ENCODE measurements at places on chromosomes 16 and 17.
A peak's percentile ranks its signal among the peaks of the same experiment; 100 is the strongest.

- no peak for DNase-seq
Observed at GRCh38 chr17:49741692-49742076, 22.2 kb downstream of the FAM117A start.

DNA sequence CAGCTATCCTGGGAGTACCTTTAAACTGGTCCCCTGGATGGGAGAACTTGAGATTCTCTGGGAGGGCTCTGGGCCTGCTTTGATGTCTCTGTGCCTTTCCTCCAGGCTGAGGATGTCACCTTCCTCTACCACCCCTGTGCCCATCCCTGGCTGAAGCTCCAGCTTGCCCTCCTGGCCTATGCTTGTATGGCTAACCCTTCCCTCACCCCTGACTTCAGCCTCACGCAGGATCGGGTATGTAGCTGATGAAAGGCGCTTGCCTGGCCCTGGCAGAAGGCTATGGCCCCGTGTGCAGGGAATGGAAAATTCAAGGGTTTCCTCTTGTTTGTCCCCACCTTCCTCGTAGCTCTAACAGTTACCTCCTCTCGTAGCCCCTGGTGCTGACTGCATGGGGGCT lies 3.0 kb downstream of the TP53I13 start:
- no peak for DNase-seq

DNA sequence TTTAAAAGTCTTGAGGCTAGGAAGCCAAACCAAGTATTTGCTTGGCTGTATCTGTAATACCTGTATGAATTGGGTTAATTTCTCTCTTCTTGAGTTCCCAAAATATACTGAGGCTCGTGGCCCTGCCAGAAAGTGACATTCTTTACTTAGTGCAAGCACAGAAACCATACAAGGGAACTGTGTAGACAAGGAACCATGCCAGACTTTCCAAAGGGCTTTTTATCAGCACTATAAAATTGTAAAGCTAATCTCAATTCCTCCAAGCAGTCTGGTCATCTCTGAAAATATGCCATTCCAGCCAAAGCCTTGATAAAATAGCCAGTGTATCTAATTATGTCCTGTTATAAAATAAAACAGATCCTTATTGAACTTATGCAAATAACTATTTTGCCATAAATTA lies 7.2 kb upstream of the CRYM start:
- DNase-seq = no peak

GRCh38 chr16:82412770-82413169 lies 214.0 kb upstream of the CDH13 start:
- no peak for DNase-seq

GRCh38 chr16:77868052-77868451 lies 79.7 kb downstream of the VAT1L start:
- no peak for DNase-seq

- DNase-seq = no peak
Observed at GRCh38 chr16:17984810-17985209, 351.7 kb downstream of the NPIPA8 start.

- no peak for DNase-seq
Observed at GRCh38 chr16:143456-143855, 5.0 kb upstream of the NPRL3 start.

DNA sequence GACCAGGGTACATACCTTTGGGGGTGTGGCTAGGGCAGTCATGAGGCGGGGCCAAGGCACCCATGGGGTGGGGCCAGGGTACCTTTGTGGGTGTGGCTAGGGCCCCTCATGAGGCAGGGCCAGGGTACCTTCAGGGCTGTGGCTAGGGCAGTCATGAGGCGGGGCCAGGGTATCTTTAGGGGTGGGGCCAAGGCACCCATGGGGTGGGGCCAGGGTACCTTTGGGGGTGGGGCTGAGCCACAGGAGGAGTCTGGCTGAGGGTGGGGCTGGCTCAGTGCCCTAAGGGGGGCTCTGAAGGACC lies 3.5 kb downstream of the GNG13 start:
- DNase-seq = no peak

- DNase-seq = no peak
Observed at GRCh38 chr17:1871756-1872155, 42.0 kb downstream of the RPA1 start.

GRCh38 chr17:65902155-65902554 lies 289.8 kb downstream of the CEP112 start:
- DNase-seq = no peak

DNA sequence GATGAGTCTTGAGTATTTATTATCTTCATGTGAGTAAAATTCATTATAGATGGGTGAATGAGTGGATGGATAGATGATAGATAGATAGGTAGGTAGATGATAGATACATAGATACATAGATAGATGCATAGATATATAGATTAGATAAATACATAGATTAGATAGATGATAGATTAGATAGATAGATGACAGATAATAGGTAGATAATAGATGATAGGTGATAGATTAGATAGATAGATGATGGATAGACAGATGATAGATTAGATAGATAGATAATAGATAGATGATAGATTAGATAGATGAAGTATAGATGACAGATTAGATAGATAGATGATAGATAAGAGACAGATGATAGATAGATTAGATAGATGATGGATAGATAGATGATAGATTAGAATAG lies 21.8 kb upstream of the WFIKKN2 start:
- no peak for DNase-seq

DNA sequence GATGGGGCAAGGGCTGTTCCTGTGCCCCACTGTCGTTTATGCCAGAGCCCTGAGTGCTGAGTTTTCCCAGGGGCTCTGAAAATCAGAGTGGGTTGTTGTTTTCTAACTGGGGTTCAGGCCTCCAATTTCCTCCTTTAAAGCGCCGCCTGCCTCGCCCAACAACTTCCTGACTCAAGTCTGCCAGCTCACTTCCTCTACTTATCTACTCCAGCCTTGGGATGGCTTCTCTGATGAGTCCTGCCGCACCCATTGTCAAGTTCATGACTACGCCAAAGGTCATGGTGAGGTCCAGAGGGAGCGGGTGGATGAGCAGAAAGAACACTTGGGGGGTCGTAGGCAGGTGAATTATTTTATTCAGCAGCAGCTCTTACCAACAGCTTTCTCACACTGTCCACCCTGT lies 104.7 kb downstream of the UTP18 start:
- DNase-seq = no peak

GRCh38 chr17:44602970-44603369 lies 45.7 kb downstream of the FZD2 start:
- DNase-seq = no peak

DNA sequence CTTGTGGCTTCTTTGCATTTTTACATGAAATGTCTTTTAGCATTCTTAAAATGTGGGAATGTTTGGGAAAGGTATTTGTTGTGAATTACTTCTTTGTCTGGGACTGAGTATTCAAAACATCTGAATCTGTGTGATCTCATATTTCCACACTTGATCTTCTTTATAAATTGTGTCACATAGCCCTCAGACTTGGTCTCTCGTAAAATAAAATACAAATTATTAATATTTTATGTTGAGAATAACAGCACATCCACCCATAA lies 81.9 kb downstream of the TUBD1 start:
- DNase-seq = no peak

DNA sequence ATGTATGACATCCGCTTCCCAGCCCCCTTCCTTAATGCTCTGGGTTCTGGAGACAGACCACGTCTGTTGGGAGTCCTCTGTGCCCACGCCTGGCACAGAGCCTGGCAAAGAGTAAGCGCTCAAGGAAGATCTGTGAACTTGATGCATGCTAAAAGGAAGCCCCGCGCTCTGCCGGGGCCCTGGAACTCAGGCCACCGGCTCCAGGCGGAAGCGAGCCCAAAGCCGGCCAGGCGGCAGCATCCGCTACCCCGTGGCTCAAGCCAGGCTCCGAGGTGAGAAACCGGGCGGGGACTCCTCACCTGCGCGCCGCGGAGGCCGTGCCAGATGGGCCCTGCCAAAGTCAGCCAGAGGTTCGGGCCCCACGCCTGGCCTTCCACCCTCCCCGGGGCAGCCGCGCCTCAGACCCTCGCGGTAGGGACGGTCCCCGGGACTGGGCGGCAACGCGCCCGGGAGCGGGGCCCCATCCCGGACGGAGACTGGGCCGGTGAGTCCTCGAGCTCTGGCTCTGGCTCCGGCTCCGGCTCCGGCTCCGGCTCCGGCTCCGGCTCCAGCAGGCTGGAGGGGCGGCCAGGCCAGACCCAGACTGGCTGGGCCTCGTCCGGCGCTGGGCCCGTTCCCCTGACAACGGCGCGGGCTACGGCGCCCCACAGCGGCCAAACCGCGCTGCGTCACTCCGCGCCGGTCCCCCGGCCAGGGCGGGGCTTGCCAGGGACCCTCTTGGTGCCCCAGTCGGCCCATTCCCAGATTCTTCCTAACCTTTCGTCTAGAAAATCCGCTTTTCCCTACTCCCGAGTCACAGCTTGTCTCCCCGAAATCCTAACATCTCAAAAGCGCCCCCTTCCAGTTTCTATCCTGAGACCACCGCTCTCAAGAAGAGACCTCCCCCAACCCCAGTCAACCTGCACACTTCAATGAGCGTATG lies at the start of gene ZDHHC1:
Gene ZDHHC1, minus strand, starts transcription at position 606 of the 922 bp plus-strand sequence. CDS start 8,702 bp downstream, outside the sequence.
- peak; percentile 52 for DNase-seq

GRCh38 chr17:64484380-64484779 lies 12.5 kb downstream of the POLG2 start:
- DNase-seq = no peak

- DNase-seq = no peak
Observed at GRCh38 chr17:31134576-31134975, 39.8 kb downstream of the NF1 start.

- DNase-seq = no peak
Observed at GRCh38 chr16:89475144-89475543, 15.2 kb downstream of the ANKRD11 start.
